ENCODE measurements at places on chromosomes 7 and 10.

- peak; percentile 79 for DNase-seq
Observed at GRCh38 chr10:5563991-5564536, 39.3 kb downstream of the CALML3 start.

- peak; percentile 84 for DNase-seq
Observed at GRCh38 chr7:64887756-64888508, 15.1 kb upstream of the ZNF273 start.

GRCh38 chr10:83012866-83013265, 1126.4 kb upstream of the GHITM start:
- no peak for DNase-seq

GRCh38 chr10:31099664-31100063, 68.0 kb upstream of the ZNF438 start:
- DNase-seq, result no peak

DNA sequence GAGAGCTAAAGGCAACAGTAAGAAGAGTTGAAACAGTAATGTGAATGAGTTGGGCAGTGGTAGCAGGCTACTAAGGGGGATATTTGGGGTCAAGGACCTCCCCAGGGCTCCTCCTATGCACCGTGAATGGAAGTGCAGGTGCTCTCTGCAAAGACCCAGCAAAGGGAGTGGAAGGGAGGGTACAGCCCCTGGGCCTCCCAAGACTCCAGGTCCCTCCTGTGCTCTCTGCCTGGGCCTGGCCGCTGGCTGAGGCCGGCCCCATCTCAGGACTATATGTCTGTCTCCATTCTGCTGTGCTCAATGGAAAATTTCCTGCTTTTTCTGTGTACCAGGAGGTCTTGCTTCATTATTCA, 372.1 kb upstream of the MKI67 start:
- DNase-seq, result no peak

GRCh38 chr7:15015545-15016314, 113.2 kb upstream of the DGKB start:
- DNase-seq, result peak; percentile 85

GRCh38 chr10:35712486-35712885, 70.4 kb upstream of the FZD8 start:
- no peak for DNase-seq

- DNase-seq, result no peak
Observed at GRCh38 chr10:118286051-118286838, 55.9 kb downstream of the FAM204A start.

GRCh38 chr10:130924138-130924819, 387.2 kb downstream of the TCERG1L start:
- peak; percentile 48 for DNase-seq

- no peak for DNase-seq
Observed at GRCh38 chr10:85919491-85920021, 447.0 kb downstream of the GRID1 start.

DNA sequence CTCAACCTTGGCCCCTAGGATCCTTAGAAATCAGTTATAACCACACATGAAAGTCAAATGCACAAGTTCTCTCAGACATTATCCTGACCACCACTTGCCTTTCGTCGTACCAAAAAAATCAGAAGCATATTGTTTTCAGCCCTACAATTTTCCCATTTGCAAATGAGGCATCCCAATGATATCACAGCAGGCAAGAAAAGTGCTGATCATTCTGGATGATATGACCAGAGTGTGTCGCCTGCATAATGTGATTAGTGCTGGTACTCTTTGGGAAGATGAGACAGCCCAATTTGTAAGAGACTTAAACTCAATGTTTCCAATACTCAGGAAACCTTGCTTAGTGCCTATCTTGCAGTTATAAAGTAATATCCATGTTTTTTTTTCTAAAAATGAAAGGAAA, 168.0 kb downstream of the SORCS1 start:
- no peak for DNase-seq

GRCh38 chr10:59580026-59580863, 129.4 kb downstream of the SLC16A9 start:
- peak; percentile 11 for DNase-seq

DNA sequence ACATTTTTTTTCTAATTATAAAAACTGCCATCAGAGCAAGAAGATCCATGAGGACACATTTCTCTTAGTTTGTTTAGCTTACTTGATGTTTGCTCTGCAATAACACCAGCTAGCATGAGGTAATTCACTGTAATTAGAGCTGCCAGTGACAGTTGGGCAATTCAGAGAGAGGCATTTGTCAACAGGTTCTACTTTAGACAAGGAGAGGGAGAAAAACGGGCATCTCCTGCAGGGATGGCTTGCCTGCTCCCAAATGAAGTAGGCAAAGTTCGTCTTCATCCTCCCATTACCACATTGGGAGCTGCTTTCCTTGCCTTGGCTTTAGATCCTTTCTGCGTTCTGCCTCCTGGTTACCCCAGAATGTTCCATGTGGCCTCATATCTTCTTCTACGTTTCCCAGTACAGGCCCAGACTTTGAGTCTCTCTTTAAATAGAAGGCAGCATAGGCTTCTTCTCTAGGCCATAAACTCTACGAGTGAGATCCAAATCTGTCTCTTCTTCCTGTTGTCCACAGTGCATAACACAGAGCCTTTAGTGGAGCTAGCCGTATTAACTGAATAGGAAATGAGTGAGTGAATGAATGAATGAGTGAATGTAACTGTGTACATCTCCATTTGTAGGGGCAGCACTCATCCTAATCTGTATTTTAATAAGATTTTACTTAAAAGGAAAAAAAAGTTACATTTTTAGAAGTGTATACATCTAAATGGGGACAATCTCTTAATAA, 21.2 kb downstream of the ASB15 start:
- no peak for DNase-seq

- DNase-seq, result no peak
Observed at GRCh38 chr7:7201578-7202374, 19.4 kb downstream of the C1GALT1 start.

GRCh38 chr10:101495324-101495925, 92.6 kb downstream of the POLL start:
- DNase-seq, result peak; percentile 78

DNA sequence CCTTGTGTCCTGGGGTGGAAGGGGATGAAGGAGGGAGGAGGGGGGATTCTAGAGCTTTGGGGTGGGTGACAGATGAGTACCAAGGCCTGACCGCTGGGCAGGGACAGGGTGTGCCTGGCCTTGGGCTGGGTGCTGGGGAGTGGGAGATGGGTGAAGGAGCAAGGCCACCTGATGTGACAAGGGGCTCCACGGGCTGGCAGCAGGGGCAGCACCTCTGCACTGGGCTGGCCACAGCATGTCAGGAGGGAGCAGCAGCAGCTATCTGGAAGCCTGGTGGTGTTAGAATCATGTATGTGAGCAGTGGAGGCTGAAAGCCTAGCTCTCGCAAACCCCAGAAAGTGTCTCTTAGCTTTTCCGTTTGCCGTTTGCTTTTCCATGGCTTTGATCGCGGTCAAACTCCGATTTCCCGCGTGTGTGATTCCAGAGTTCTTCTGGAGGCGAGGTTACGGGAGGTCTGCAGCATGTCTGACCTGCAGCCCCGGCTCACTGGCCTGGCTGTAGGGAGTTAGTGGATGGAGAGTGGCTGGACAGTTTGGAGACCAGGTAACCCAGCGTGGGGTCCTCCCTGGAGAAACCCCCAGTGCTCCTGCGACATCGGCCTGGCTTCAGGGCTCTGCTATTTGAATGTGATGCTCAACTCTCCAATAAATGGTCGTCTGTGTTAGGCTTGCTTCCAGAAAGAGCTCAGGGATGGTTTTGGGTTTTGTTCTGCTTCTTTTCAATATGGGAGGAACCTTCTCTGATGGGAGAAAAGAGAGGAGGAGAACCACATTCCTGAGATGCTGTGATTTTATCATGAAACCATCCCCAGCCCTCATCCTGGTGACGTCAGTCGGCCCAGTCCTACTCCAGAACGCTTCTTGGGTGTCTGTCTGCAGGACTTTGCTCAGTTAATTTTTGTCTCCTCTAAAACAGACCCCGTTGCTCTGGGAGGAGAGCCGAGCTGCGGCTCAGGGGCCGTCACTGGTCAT, 105.5 kb downstream of the CUX1 start:
- DNase-seq, result no peak

DNA sequence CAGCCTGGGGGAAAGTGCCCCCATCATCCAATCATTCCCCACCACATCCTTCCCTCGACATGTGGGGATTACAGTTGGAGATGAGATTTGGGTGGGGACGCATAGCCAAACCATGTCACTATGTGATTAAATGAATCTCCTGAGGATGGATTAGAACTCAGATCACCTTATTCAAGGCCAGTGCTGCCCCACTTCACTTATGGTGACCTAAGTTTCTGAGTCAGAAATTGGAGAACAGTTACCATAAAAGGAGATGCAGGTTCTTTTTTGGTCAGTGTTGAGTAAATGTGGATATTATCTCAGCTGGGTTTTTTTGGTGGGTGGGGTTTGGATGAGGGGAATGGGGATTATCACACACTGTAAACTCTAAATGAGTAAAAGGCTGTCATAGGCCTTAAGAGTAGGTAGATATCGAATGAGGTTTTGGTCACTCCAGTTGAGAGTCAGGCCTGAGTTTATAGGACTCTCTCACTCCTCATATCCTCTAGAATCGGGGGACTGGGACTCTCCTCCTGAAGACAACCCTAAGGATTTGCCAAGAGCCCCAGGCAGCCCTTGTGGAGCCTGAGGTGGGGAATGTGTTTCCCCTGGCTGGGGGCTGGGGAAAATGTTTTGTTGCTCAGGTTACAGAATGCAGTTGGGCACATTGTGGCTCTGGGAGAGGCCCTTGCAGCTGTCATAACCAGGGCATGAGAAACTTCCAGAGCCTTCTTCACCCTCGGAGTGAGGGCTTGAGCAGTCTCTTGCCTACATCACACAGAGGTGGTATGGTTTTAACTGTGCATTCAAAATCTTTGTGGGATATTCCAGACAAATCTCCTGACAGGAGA, 213.0 kb downstream of the BAMBI start:
- no peak for DNase-seq

DNA sequence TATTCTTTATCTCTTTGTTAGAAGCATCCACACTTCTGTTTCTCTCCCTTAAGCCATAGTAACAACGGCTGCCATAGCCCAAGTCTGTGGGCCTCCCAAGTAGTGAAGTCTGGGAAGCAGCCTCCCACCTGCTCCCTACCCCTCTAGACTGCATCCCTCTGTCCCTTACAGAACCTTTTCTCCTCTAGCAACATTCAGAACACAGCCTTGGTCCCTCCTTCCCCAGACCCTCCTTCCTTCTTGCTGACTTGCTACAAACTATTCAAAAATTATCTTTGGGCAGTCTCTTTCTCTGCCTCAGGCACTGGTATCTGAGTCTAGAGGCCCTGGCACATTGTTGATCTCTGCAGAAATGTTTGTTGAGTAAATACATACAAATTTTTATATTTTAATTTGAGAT, 2.3 kb upstream of the NYAP1 start:
- DNase-seq, result no peak

DNA sequence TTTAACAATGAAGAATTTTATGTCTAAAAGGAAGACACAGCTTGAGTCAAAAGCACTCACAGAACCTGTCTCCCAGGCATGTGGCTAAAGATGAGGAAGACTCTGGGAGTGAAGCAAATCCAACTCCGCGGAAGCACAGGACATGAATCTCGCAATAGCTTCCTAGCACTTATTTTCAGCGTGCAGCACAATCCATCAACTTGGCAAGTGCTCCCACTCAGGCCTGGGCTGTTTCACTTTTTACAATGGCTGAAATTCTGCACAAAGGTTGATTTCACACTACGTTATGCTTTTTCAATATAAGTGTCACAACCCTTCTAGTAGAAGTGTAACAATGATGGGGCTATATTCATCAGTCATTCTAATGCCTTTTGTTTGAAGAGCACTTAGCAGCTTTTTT, 180.2 kb downstream of the XPNPEP1 start:
- DNase-seq, result no peak

- DNase-seq, result no peak
Observed at GRCh38 chr10:7435674-7436073, 24.8 kb upstream of the SFMBT2 start.

DNA sequence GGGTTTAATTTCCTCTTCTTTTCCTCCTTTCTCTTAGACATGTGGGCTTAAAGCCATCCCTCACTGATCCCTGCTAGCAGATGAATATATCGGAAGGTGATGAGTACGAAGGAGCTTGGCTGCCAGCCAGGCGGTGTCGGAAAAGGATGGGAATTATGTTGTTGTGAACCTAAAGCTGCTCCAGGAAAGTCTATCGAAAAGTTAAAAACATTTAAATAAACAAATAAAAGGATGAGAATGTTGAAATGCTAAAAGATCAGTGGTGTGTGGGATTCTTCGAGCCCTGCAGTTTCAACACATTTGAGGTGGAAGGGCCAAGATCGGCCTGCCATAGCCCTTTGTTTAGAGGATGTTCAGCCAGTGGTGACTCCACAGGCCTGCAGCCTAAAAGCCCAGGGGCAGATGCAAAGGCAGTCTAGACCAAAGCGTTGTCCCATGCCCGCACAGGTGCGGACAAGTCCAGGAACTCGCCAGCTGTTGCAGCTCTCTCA, 107.9 kb downstream of the JCAD start:
- no peak for DNase-seq

DNA sequence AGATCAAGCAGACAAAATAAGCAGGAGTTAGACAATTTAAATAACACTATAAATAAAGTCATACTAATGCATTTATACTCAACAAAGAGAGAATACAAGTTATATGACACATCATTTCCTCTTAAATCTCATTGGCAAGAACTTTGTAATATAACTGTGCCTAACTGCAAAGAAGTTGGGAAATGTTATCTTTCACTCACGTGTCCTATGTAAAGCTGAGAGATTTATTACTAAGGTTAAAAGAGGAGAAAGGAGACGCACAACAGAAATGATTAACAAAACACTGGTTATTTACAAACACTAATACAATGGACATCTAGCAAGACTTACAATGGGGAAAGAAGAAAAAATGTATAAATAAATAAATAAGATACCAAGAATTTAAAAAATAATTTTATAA, 12.7 kb upstream of the TMEM273 start:
- no peak for DNase-seq

DNA sequence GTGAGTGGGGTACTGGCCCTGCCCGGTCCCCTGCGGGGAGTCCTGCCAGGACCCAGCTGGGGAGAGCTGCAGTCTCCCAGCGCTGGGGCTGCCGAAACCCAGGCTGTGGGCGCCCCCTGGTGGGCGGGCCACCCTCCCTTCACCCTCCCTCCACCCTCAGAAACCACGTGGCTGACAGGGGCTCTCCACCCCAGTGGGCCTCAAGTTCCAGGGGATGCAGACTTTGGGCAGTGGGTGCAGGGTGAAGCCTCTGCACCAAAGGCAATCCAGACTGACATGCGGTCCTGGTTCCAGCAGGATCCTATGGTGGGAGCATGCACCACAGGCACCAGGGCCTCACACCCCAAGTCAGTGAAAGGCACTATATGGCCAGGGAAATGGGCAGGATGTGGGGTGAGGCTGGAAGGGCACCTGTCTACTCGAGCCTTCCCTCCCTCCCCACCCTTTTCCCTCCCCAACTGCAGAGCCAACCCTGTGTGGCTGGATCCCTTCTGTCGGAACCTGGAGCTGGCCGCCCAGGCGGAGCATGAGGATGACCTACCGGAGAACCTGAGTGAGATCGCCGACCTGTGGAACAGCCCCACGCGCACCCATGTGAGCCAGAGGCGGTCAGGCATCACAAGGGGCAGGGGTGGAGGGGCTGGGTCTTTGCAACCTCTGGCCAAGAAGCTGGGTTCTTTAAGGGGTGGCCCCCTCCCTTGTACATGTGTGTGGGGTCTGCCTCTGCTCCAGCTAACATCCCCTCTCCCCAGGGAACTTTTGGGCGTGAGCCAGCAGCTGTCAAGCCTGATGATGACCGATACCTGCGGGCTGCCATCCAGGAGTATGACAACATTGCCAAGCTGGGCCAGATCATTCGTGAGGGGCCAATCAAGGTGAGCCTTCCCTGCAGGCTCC, 38.8 kb downstream of the PSAP start:
- DNase-seq, result peak; percentile 86

GRCh38 chr7:81361769-81362312, 408.0 kb downstream of the HGF start:
- DNase-seq, result no peak

GRCh38 chr7:54705436-54705835, 53.6 kb downstream of the SEC61G start:
- DNase-seq, result peak; percentile 7
